ENCODE measurements at places on chromosomes 7 and 10. TPM values are rescaled to one million over a fixed set of nuclear protein-coding genes. Genes with fewer than 3 reads are reported as not detected.

FBXL13 gene
- 0.36 TPM for total RNA-seq

GPR158 gene
- total RNA-seq = not detected

ECD gene
- 36.9 TPM for total RNA-seq

CNTNAP2 gene
- not detected for total RNA-seq

HOXA5 gene
- total RNA-seq = 23.9 TPM

PAX4 gene
- total RNA-seq = not detected

FAM24B gene
- 1.6 TPM for total RNA-seq

CRYGN gene
- total RNA-seq = not detected

ARPC1B gene
- total RNA-seq = 243 TPM

GIMAP5 gene
- total RNA-seq = not detected

KCND2 gene
- under 0.01 TPM for total RNA-seq

CALN1 gene
- not detected for total RNA-seq

GTF2I gene
- 46.4 TPM for total RNA-seq

CYP2E1 gene
- 0.36 TPM for total RNA-seq

GPR85 gene
- 5.0 TPM for total RNA-seq

DGKB gene
- under 0.01 TPM for total RNA-seq

TLX1 gene
- total RNA-seq = not detected

DPYSL4 gene
- 7.2 TPM for total RNA-seq

MEIG1 gene
- total RNA-seq = not detected

LRRN3 gene
- total RNA-seq = 15.2 TPM

ANKRD7 gene
- total RNA-seq = 0.18 TPM

GRM3 gene
- total RNA-seq = not detected

ASAH2 gene
- 0.18 TPM for total RNA-seq

CALCR gene
- not detected for total RNA-seq

METTL27 gene
- total RNA-seq = 1.7 TPM
